ENCODE measurements at places on chromosomes 7 and 10.

DNA sequence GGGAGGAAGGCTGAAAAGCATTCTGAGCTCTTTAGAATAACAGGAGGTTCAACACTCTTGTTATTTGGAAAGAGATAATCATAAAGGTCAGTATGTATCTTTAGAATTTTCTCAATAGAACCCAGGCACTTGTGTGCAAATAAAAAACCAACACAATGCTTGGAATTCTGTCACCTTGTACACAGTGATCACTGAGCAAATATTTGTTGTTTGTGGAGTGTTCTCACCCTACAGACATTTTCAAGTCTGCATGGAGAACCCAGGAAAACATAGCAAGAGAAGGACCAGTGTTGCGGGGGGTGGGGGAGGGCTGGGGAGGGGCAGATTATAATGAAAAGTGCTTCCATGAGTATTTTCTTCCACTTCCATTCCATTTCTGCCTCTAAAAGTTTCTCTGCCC is 87.4 kb downstream of the FAM107B start:
- DNase-seq, result no peak

DNA sequence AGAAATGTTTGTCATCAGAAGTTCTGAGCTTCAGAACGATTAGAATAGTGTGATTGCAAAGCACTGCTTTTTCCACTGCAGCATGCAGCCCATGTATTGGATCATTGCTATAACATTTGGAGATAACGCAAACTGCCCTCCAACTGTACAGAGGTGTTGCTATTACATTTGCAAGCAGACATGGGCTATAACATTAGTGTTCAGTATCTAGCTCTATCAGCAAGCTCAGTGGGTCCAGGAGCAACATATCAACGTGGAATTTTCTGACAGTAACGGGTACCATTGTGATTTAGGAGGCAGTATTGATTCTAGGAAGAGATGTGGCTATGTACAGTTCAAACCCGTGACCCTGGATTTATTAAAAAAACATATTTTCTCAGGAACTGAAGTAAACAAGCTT is 75.8 kb downstream of the AGMO start:
- DNase-seq, result no peak

- no peak for DNase-seq
Measured at GRCh38 chr7:156703209-156703608, 62.6 kb downstream of the RNF32 start.

- no peak for DNase-seq
Measured at GRCh38 chr7:755413-755805, 28.3 kb upstream of the PRKAR1B start.

- no peak for DNase-seq
Measured at GRCh38 chr10:56349611-56350010, 11.4 kb downstream of the ZWINT start.

Data from RPMI7951 (cell line).